Gastrocnemius medialis (tissue), 4 donors: ENCODE measurements at places on chromosomes 7 and 10.

DNA sequence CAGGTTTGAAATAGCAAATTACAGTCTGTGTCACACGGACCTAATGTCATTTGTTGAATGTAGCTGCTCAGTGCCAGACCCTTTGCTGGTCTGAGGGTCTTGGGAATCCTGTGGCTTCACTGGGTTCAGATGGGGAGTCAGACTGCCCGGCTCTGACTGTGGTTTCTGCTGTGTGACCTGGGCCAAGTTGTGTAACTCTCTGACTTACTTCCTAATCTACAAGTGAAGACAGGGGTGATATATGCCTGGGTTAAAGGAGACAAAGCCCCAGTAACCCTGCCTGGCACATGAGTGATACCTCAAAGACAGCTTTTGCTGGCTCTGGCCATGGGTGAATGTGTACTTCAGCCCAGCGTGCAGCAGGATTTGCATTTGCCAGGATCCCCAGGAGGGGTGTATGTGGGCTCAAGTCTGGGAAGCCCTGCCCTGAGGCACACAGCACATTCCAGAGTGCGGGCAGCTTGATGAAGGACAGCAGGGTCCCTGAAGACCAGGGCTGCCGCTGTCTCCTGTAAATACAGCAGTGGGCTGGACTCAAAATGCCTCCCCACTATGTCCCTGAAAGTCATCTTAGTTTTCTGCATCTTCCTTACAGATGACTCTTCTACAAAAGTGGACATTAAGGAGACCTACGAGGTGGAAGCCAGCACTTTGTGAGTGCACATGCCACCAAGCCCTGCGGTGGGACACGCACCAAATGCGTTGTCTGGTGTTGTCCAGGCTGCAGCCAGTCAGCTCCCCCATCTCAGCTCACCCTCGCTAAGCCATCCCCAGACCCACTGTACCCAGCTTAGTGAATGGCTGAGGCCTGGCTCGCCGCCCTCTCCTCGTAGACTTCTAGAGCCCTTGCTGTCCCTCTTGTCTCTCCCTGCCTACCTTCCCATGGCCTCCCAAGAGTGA is 16.4 kb downstream of the NACAD start:
- DNase-seq: no peak

DNA sequence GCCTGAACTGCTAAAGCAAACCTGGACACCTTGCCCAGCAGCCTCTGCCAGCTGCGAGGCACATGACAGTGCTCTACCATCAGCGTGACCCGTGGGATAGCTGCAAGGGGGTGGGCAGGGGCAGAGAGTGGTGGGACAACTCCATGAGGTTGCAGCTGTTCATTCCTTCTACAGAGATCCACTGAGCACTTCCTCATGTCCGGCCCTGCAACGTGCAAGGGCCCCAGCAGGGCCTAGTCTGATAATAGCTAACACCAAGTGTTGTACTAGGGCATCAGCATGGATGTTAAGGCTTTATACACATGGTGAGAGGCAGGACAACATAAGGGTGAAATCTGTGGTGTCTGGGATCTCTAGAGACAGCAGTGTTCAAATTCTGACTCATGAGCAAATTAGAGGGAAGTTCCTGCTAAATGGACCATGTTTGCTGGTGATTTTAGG is 14.3 kb downstream of the NOD1 start:
- DNase-seq: no peak

- DNase-seq: no peak
Measured at GRCh38 chr10:126598009-126598408, 72.5 kb downstream of the C10orf90 start.

- DNase-seq: no peak
Measured at GRCh38 chr10:51230887-51231585, 156.7 kb downstream of the PRKG1 start.

GRCh38 chr10:86945361-86946212 is 11.8 kb downstream of the MMRN2 start:
- no peak for DNase-seq

GRCh38 chr7:36571190-36571560 is 153.1 kb downstream of the AOAH start:
- no peak for DNase-seq

DNA sequence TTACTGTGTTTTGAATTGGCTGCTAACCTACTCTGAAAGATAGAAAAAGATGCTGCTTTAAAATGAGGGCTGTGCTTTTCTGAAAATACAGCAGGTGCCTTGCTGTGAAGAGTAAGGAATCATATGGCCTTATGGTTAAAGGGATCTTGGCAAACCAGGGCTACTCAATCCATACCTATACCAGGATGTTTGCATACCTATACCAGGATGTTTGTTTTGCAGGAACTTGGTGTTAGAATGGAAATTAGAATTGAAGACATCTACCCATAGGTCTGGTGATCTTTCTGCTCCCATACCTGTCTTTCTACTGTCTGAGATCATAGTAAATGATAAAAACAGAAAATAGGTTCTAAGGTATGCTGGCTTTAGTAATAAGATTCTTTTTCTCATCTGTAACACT is 200.2 kb upstream of the C7orf33 start:
- no peak for DNase-seq

DNA sequence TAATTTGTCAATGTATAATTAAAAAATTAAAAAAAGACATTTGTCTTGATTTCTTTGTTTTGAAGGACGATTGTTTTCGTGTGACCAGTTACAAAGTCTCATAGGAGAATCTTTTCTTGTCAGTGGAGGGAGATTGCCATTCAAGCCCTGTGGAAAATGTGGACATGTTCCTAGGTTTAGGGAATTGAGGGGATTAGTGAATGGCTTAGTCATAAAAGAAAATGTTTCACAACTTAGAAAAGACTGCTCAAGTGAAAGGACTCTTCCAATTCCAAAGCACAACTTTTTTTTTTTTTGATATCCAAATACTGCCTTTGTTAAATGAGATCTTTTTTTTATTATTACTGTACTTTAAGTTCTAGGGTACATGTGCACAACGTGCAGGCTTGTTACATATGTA is 140.7 kb upstream of the HABP2 start:
- no peak for DNase-seq

GRCh38 chr10:35639021-35639727 is 2.9 kb downstream of the FZD8 start:
- DNase-seq: no peak

- DNase-seq: no peak
Measured at GRCh38 chr7:101739775-101740398, 77.5 kb upstream of the CUX1 start.

- no peak for DNase-seq
Measured at GRCh38 chr7:41994746-41995110, 242.3 kb downstream of the GLI3 start.

- no peak for DNase-seq
Measured at GRCh38 chr10:51406581-51406980, 292.8 kb downstream of the CSTF2T start.

DNA sequence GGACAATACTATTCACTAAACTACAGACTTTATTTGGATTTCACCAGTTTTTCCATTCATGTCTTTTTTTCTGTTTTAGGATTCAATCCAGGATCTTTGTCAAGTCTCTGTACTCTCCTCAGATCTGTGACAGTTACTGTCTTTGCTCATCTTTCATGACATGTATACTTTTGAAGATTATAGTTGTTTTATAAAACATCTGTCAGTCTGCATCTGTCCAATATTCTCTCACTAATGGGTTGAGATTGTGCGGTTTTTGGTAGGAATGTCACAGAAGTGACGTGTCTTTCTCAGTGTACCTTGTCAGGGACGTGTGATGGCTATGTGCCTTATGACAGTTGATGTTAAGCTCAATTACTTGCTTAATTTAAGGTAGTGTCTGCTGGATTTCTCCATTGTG is 124.9 kb upstream of the TPK1 start:
- DNase-seq: no peak
